ENCODE measurements at places on chromosomes 6 and 20. TPM values are rescaled to one million over a fixed set of nuclear protein-coding genes. Genes with fewer than 3 reads are reported as not detected.
A peak's percentile ranks its signal among the peaks of the same experiment; 100 is the strongest.

OR2J3 gene
- not detected for polyA plus RNA-seq

SLC35D3 gene
- polyA plus RNA-seq: not detected

GRCh38 chr6:30260036-30260504, 46.9 kb upstream of the TRIM26 start:
- peaks cover 3% of the 10 kb centered on the region for H3K36me3 ChIP-seq
- H3K4me3 ChIP-seq: peak overlapping the region; percentile 78
- peaks cover 3% of the 10 kb centered on the region for H3K4me1 ChIP-seq
- H3K27ac ChIP-seq: peak overlapping the region; percentile 71
- no peaks in the 10 kb centered on the region for H3K27me3 ChIP-seq

DNA sequence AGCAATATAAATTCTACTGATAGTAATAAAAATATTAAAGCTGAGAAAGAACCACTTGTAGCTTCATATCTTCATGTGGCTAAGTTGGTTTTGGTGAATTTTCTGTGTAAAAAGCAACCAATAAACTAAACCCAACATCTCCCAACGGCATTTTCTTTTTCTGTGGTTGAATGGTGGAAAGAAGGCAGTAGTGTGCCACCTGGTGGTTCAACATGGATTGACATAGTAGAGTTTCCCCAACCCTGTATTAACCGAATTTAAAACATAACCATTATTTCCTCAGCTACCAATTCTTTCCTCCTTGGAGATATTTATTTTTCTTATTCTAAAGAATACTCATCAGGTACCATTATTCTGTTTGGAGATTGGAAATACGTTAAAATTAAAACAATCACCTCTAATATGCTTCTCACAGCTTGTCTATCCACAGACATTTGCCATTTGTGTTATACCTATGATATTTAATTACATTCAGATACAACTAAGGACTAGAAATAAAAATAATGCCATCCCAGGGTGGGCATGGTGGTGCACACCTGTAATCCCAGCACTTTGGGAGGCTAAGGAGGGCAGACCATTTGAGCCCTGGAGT, 117.1 kb upstream of the EEF1E1 start:
- H3K27ac ChIP-seq: no peak overlapping the region
- no peaks in the 10 kb centered on the region for H3K27me3 ChIP-seq
- no peaks in the 10 kb centered on the region for H3K4me1 ChIP-seq

DNA sequence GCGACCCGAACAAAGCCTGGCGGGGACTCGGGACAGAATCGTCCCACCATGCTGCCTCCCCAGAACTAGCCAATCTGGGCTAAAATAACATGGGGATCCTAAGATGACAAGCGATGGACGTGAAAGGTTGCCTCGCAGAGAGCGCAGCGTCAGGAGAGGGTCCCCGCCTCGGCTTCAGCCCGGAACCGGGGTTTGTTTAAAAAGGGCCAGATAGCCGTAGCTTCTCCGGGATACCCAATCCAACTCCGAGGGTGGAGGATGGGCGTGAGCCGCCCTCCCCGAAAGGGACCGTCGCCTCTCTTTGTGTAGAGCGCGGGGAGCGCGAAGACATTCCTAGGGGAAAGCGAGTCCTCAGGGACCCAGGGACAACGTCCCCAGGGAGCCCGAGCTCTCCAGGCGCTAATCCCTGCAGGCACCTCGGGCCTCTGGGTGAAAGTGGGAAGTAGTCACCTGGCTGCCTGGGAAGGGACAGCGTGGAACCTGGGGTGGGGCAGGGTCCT, 643 bp downstream of the CD24 start:
- peaks cover 13% of the 10 kb centered on the region for H3K27me3 ChIP-seq
- peak overlapping the region; percentile 71 for H3K4me3 ChIP-seq
- H3K36me3 ChIP-seq: no peaks in the 10 kb centered on the region
- H3K4me1 ChIP-seq: peaks cover 7% of the 10 kb centered on the region

- H3K27ac ChIP-seq: no peak overlapping the region
- H3K4me3 ChIP-seq: no peak overlapping the region
- peaks cover 3% of the 10 kb centered on the region for H3K36me3 ChIP-seq
- H3K4me1 ChIP-seq: peaks cover 22% of the 10 kb centered on the region
- DNase-seq: no peak
- H3K27me3 ChIP-seq: no peaks in the 10 kb centered on the region
Measured at GRCh38 chr20:50533061-50533460, 22.9 kb downstream of the PTPN1 start.

GRCh38 chr20:31560094-31560745, 44.9 kb upstream of the ID1 start:
- H3K27ac ChIP-seq: peak overlapping the region; percentile 15
- H3K27me3 ChIP-seq: no peaks in the 10 kb centered on the region
- H3K36me3 ChIP-seq: peaks cover 17% of the 10 kb centered on the region
- no peak for DNase-seq
- H3K4me3 ChIP-seq: no peak overlapping the region

FARS2 gene
- 34.9 TPM for polyA plus RNA-seq

MRPS10 gene
- 54.9 TPM for polyA plus RNA-seq

VNN1 gene
- polyA plus RNA-seq: not detected

AGER gene
- 1.8 TPM for polyA plus RNA-seq

THBD gene
- polyA plus RNA-seq: not detected

TEAD3 gene
- 0.10 TPM for polyA plus RNA-seq

DNA sequence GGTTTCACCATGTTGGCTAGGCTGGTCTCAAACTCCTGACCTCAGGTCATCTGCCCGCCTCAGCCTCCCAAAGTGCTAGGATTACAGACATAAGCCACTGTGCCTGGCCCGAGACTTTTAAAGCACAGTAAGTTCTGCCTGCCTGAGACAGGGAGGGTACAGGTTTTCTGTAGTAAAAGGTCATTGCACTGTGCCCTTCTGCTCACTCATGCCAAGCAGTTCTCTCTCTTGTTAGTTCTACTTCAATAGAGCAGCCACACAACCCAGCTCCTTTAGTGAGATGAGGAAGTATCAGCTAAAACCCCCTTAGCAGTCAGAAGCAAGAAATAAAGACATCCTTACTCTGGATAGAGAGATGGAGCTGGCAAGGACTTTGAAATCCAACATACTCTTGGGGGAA, 52.4 kb upstream of the ARMH2 start:
- H3K36me3 ChIP-seq: peaks cover 6% of the 10 kb centered on the region
- no peak overlapping the region for H3K4me3 ChIP-seq
- H3K27ac ChIP-seq: no peak overlapping the region
- no peaks in the 10 kb centered on the region for H3K4me1 ChIP-seq
- no peaks in the 10 kb centered on the region for H3K27me3 ChIP-seq

GRCh38 chr6:70080443-70081070, 214.2 kb downstream of the COL19A1 start:
- no peak overlapping the region for H3K4me3 ChIP-seq
- DNase-seq: no peak
- H3K27me3 ChIP-seq: no peaks in the 10 kb centered on the region
- no peaks in the 10 kb centered on the region for H3K36me3 ChIP-seq
- no peak overlapping the region for H3K27ac ChIP-seq

Data from GM12878 (cell line).